ENCODE measurements at places on chromosomes 1 and 21. TPM values are rescaled to one million over a fixed set of nuclear protein-coding genes. Genes with fewer than 3 reads are reported as not detected.

DNA sequence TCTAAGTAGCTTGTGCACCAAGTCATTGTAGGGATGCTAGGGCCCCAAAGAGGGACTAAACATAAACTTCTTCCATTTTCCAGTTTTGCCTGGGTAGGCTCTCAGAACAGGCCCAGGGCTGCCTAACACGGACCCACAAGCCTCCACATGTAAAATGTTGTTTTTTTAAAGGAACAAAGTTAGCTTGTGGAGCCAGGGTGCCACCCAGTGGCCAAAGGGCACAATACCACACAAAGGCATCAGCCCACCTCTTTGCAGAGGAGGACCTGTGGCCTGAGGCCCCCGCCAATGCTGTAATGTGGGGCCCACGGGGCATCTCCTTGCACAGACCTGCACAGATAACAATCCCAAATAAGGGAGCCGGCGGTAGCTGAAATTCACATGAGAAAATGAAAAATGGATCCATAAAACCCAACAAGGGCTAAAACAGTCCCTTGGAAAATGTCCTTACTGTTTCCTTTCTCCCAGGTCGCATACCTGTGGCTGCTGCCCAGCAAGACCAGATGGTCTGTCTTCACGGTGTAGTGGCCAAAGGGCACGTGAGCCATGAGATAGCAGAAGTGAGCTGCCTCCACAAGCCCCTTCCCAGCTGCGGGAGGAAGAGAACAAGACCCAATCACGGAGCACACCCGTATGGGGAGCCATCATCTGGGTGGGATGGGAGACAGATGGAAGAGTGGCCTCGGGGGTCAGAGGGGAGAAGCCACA lies 23.8 kb downstream of the SEC16B start:
- DNase-seq = no peak

GRCh38 chr1:20185834-20186782 lies at the start of the genes PLA2G2C and UBXN10:
TSS of gene PLA2G2C (minus strand) at chr1:20186518. CDS start at chr1:20177363, 9,155 bp downstream.
TSS of gene UBXN10 (plus strand) at chr1:20186096. CDS start at chr1:20190562, 4,466 bp downstream.
- peak; percentile 28 for DNase-seq

DNA sequence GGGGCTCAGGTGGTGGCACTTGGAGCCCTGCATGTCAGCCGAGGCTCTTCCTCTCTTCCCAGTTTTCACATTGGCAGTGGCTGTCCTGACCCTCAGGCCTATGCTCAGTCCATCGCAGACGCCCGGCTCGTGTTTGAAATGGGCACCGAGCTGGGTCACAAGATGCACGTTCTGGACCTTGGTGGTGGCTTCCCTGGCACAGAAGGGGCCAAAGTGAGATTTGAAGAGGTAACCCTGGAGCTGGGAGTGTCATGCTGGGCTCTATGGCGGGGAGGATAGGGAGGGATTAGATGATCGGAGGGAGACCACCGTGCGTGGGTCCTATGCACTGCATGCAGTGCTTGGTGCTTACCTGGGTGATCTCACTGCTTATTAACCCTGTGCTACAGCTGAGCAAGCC lies 13.5 kb downstream of the AZIN2 start:
- DNase-seq = no peak

DNA sequence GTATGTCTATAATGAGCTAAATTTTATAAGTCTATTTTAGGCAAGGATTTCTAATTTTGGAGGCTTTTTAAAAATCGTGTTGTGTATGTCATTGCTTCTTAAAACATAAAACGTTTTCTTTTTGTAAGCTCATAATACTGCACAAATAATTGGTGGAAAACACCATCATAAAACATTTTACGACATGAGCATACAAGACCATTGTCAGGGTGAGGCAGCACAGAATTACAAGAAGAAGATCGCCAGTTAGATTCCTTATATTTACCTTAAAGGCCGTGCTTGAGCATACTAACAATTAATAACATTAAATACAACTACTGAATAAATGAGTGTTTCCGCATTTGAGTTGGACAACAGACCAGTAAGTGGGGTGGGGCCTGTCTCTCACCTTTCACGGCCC lies 19.1 kb upstream of the LMX1A start:
- no peak for DNase-seq

GRCh38 chr1:45329445-45329844 lies 2.8 kb downstream of the HPDL start:
- no peak for DNase-seq

GRCh38 chr1:117261424-117261785 lies 50.7 kb upstream of the VTCN1 start:
- no peak for DNase-seq

DNA sequence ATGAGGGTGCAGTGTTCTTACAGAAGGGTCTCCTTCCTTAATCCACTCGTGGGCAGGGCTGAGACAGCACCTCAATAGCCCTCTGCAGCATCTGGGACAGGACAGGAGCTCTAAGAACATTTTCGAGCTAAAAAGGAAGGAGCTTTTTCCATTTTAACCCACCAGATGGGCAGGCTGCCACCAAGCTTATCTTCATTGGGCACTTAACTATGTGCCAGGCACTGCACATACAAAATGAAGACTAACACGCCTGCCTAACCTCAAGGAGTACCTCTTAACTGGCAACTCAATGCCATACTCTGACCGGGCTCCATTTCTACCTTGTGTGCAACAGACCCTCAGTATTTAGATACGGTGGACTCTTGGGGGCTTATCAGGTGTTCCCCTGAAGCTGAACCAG lies 48.2 kb downstream of the SSBP3 start:
- DNase-seq = no peak

GRCh38 chr1:29586215-29586614 lies 349.9 kb downstream of the PTPRU start:
- DNase-seq = no peak

DNA sequence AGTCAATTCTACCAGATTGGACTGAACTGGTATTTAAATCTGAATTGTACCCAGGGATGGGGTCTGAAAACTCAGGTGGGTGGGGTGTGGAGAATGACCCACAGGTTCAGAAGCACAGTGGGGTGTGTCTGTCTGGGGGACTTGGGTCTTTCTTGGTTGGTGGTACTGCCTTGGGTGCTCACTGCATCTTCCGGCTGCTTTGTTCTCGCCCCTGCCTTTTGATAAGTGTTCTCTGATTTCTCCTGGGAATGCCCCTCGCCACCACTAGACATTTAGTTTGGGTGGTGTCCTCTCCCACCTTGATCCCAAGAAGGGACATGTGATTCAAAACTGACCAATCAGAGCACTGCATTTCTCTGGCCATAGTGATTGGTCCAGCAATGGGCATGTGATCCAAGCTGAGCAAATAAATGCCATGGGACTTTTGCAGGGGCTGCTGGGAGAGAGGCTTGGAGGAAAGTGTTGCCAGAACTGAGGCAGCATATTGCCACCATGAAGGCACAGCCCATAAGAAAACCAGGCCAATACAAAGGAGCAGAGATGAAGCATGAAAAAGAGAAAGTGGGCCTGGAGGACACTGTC lies 270.5 kb downstream of the NPHP4 start:
- no peak for DNase-seq

GRCh38 chr1:156643049-156643777 lies 1.3 kb downstream of the BCAN start:
- no peak for DNase-seq

DNA sequence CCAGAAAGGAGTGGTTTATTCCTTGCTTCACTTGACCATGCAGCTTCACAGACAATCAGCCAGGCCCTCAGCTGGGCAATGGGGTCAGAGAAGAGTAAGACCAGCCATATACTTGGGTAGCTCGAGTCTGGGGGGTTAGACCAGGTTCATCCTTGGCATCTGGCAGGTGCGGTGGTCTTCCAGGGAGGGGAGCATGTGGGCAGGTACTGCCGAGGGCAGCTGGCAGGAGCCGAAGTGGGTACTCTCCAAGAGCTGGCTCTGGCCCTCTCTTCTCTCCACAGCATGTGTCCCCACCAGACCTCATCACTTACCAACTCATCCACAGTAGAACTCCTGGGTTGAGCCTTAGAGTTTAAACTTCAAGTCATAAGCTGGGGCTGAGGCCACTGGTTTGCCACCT lies 156.8 kb downstream of the FOXD2 start:
- no peak for DNase-seq

DNA sequence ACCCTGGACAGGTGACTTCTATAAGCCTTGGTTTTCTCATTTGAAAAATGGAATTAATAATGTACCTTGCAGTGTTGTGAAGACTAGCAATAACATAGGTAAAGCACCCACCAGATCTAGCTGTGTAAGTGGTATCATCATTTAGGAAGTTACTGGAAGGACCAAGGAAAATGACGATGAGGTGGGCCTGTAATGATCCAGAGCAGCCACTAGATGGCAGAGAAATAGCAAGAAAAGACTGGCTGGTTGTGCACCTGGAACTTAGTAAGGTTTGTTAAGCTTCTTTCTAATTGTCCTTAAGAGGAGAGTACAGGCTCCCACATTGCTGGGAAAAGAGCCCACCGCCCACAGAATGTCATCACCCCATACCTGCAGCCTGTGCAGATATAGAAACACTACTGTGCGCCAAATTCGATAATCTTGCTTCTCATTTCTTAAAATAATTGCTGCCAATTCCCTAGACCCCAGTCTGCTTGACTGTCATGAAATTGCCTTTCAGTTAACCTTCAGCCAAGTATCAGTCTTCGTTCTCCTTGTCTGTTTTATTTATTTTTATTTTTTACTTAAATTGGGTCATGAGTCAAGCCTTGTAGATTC lies 37.2 kb downstream of the WNT4 start:
- no peak for DNase-seq

- DNase-seq = no peak
Observed at GRCh38 chr1:184482136-184482535, 95.3 kb downstream of the C1orf21 start.

GUCA2B gene
- not detected for total RNA-seq

FCN3 gene
- not detected for total RNA-seq

TSSK3 gene
- total RNA-seq = 1.1 TPM

ST7L gene
- total RNA-seq = 12.2 TPM

CD48 gene
- 234 TPM for total RNA-seq

WNT4 gene
- not detected for total RNA-seq

LIPI gene
- not detected for total RNA-seq

TMEM269 gene
- 0.16 TPM for total RNA-seq

LCE6A gene
- total RNA-seq = not detected

PTPN7 gene
- total RNA-seq = 449 TPM

SPATA21 gene
- not detected for total RNA-seq

CD1E gene
- total RNA-seq = not detected

PCBP3 gene
- 0.31 TPM for total RNA-seq

RYR2 gene
- total RNA-seq = 0.11 TPM

MRPL9 gene
- total RNA-seq = 195 TPM

HSD3B1 gene
- not detected for total RNA-seq

GPBP1L1 gene
- total RNA-seq = 107 TPM

Measured in CD8-positive, alpha-beta memory T cell (primary cell).